Stimulated activated CD4-positive, alpha-beta T cell treated with anti-CD3 and anti-CD28 coated beads, TNF-alpha, amount 100 ng/mL, for 48 hours (primary cell): ENCODE measurements at places on chromosomes 1 and 21.

DNA sequence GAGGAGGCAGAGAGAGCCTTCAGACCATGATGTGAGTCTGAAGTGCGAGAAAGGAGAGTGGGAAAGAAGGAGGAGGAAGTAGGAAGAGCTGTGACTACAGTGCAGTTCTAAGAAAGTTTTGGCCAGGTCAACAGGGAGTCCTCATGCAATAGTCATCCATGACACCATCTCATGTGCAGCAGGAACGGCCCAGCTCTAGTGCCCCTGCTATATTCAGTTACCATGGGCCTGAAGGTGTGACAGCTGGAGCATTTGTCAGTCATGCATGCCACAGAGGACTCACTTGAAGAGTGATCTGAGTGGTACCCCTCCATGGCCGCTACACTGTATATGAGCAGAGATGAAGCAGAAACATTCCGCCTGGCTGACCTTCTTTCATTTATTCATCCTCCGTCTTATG lies 77.9 kb downstream of the OMA1 start:
- DNase-seq: no peak

DNA sequence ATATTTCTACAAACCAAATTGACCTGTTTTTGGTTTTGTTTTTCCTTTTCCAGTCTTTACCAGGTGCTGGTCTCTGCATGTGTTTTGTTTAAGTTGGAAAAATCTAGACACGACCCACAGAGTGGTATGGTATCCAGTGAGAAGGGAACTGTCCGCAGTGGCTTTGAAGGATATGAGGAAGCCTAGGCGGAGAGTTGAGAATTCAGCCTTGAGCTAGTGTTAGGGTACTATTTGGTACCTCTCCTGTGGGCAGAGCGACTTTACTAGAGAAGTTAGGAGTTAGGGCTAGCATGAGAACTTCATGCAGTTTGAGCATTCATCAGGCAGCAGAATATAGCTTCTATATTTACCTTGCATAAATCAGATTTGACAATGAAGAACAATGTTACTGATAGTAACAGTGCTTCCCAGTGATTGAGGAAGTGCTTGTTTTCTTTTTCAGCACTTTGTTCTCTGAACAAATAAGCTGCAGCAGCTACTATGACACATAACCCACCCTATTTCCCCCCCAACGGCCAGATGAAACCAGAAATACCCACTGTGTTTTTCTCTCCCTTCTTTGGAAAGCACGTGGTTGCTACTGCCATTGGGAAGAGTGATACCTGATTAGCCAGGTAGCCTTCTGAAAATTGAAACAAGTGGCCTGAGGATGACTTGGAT lies 19.0 kb downstream of the MRPS6 start:
- DNase-seq: no peak

DNA sequence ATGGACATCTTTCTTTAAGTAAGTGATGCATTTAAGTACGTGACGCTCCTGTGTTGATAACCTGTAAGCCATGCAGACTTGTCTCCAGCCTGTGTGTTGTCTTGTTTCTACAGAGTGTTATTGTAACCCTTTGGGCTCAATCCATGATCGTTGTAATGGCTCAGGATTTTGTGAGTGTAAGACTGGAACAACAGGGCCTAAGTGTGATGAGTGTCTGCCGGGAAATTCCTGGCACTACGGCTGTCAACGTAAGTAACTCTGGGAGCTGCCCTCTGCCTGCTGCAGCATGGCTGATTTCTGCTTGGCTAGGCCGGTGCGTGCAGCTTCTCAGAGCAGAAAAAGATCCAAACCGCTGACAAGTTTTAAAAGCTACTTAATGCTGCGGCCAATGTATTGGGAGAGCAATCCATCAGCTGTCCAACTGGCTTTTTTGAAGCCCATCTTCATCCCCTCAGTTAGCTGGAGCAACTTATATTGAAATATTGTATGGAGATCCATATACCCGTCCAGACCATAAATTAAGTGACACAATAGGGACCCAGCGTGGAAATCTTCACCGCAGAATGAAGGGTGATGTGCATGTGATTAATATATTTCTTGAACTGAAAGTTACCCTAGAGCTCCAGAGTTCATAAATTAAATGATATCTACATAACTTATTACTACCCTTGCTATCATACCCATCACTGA lies 295.9 kb downstream of the NTNG1 start:
- DNase-seq: no peak

DNA sequence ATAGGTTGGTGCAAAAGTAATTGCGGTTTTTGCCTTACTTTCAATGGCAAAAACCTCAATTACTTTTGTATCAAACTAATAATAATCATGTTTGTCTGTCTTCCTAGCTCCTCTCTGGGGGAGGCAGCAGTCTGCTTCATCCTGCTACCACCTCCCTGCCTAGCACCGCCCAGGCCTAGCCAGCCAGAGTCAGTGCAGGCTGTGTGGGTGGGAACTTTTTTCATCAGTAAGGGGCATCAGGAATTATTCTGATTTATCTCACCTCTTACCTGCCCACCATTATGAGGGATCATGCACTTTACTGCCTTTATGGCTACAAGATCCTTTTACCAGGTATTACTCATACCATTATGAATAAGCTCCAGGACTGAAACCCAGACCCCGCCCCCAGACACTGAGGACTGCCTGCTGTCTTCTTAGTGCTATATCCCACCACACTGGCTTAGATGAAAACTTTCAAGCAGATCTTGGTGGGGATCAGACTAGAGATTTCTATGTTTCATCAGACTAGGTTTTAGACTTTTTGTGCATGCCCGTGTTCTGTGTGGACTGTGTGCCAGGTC lies 116.4 kb downstream of the PBX1 start:
- DNase-seq: no peak

DNA sequence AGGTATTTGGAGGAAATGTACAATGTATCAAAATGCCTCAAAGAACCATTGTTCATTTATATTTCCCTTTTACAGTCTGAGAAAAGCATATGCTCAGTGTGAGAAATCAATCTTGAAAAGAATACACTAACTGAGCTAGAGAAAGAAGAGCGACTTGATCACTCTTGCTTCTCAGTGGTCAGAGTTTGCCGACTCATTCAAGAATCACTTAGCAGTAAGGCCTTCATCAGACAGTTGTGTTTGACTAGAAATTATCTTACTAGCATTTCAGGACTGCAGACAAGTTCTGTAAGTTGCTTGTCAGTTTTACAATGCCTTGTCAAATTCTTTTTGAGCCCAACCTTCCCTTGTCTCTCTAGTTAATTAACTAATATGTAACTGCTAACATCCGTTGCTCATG lies 12.9 kb downstream of the RGS18 start:
- DNase-seq: no peak

DNA sequence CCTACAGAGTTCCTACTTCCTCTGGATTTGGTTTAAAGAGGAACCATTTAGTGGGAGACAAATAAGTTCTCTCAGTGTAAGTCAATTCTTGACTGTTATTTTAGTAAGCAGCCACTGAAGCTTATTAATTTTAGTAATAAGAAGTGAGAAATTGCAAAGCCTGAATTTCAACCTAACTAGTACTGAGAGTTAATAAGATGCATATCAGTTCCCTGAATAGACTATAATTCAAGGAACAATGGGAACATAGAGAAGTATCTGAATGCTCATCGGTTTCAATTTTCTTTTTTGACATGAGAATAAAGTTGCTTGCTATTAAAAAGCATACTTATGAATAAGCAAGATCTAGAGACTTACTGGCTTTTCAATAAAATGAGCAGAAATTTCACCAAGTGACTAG lies 8.0 kb upstream of the PPT1 start:
- no peak for DNase-seq

DNA sequence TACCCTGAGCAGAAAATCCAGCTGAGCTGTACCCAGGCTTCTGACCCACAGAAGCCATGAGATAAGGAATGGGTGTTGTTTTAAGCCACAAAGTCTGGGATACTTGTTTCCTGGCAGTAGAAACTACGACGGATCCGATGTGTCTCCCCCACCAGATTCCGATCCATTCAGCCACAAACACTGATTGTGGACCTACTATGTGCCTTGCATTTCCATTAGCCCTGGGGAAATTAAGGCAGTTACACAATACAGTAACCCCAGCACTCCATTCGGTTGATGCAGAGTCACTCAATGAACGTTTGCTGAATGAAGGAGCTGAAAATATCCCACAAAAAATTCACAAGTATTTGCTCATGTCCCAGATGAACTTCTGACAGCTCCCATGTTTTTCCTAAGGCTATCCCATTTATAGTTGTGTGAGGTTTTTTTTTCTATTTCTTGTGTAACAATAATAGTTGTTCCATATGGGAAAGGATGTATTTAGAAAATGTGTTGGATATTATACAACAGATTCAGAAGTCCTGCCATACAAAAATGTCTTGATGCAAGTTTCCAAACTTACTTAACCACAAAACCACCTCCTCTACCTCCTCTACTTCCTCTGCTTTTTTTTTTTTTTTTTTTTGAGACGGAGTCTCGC lies 29.6 kb upstream of the KAZN start:
- DNase-seq: no peak
